ENCODE measurements at places on chromosomes 16 and 17.

DNA sequence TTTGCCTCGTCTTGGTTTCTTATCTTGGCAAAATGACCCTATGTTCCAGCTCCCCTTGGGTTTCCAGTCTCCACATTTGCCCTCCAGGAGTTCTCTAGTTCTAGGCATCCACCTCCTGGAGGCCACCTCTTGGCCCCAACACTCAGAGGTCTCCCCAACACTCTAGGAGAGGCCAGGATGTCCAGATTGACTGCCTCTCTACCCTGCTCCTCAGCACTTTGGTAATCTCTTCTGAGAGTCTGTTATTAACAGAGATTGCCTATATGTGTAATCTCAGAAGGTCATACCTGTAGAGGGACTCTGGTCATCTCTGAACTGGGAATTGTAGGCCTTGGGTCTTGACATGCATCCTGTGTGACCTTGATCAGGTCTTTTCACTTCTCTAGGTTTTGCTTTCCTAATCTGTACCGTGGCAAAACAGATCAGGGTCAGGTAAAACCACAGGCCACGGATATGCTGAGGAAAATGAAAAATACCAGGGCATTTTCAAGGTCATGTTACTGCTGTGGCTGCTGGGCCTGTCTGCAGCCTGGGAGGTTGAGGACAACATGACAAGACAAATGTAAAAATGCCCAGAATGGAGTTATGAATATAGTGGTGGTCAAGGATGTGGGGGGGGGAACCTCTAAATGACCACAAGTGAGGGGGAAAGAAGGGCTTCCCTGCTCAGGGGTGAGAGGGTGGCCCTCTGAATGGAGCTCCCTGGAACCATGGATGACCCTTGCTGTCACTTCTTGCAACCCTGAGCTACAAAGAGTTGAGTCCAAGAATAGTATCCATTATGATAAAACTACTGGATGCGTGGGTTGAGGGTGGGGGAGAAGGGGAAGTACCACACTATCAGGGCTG, 5.0 kb upstream of the CCL4L2 start:
- DNase-seq = no peak

- DNase-seq = peak; percentile 79
Observed at GRCh38 chr16:76579277-76579922, 302.2 kb downstream of the CNTNAP4 start.

DNA sequence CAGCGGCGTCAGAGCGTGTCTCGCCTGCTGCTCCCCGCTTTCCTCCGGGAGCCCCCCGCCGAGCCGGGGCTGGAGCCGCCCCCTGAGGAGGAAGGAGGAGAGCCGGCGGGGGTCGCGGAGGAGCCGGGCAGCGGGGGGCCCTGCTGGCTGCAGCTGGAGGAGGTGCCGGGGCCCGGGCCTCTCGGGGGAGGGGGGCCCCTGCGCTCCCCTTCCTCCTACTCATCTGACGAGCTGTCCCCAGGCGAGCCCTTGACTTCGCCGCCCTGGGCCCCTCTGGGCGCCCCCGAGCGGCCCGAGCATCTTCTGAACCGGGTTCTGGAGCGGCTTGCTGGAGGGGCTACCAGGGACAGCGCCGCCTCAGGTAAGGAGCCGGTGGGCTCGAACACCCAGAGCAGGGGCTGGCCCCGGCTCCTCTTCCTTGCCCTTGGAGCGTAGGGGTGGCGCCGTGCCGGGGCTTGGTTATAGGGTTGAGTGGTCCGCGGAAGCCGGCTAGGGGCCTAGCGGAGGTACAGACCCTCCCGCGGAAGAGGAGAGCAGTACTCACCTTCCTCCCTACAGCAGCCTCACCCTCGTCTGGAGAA, 841 bp downstream of the RAPGEFL1 start:
- DNase-seq = no peak

DNA sequence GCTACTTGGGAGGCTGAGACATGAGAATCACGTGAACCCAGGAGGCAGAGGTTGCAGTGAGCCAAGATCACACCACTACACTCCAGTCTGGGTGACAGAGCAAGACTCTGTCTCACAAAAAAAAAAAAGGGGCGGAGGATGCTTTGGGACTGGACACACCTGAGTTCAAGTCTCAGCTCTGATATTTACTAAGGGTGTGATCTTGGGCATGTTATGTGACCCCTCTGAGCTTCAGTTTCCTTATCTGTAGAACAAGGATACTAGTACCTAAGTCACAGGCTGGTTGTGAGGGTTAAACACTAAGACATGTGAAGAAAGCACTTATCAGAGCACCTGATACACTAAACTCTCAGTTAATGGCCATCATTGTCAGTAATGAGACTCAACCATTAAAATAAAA, 25.9 kb downstream of the HOXB1 start:
- DNase-seq = no peak

GRCh38 chr16:89953671-89954406, 5.3 kb downstream of the DEF8 start:
- DNase-seq = no peak

- DNase-seq = no peak
Observed at GRCh38 chr16:54397838-54398237, 111.3 kb upstream of the IRX3 start.

DNA sequence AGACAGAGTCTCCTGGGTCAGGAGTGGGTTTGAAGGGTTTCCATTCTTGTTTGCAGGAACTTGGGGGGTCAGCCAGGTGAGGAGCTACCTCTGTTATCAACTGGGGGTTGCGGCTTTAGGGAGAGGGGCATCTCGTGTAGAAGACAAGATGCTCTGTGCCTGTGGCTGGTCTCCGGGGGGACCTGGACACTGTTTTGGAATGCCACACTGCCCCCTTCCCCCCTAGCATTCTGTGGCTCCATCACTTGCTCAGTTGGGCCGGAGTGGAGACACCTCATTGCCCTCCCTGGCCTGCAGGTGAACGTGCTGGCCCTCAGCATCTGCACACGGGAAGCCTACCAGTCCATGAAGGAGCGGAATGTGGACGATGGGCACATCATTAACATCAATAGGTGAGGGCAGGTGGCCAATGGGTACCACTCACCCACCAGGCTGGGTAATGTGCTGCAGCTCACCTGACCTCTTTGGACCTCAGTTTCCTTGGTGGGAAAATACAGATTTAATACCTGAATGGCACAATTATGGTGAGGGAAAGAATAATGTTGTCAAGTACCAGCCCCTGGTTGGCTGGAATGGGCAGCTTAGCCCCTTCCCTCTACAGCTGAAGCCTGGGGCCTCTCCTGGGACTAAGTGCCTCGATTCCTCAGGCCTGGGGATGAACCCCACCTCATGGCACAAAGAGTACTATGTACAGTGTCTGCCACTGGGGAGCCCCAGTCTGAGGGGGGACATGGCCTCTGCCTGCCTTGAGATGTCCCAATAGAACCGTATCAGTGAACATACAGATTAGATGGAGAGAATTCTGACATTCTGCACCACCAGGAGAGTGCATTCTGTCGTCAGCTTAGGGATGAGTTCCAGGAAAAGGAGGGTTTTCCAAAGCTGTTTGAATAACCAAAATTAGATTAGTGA, 3.3 kb upstream of the MRM1 start:
- DNase-seq = no peak

GRCh38 chr17:75001915-75002843, 10.3 kb upstream of the MRPL58 start:
- no peak for DNase-seq

DNA sequence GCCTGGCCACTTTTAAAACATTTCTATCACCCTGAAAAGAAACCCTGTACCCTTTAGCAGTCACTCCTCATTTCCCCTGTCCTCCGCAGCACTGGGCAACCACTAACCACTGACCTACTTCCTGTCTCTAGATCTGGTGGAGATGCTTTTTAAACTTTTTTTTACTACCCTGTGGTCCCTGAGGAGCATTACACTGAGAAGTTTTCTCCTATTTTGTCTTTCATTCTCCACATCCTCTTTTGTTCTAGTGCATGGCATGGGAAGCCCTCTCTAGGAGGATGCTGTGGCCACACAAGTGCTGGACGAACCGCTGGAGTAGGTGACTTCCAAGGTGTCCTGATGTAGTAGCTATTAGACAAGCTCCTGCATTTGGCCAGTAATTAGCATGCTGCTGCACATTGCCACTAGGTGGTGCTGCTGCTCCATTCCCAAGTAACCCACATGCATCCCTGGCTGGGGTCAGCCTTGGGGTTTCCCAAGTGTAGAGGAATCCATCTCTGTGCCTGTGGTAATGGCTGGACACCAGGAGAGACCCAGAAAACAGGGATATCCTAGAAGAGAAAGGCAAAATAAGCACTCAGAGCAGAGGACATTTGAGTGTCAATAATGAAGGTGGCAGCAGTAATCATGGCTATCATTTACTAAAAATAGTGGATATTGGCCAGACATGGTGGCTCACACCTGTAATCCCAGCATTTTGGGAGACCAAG, 143.8 kb upstream of the CRHR1 start:
- DNase-seq = peak; percentile 84

GRCh38 chr16:10965440-10966061, 21.2 kb downstream of the CLEC16A start:
- DNase-seq = no peak

- no peak for DNase-seq
Observed at GRCh38 chr16:97822-98221, 19.8 kb downstream of the MPG start.

DNA sequence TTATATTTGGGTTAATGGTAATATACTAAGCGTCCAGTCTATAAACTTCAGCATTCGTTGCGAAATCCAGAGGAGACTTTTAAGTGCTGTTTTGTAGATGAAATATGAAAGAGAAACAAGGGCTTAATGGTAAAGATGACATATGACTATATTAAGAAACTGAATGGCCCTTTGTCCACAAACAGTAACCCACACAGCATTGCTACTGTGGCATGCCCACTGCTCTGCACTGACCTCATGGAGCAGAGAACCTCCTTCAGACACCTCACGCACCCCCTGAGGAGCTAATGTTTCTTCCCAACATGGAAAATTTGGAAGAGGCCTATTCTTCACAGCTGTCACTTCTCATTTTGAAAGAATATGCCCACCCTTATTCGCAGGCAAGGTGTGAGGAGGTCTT, 26.7 kb downstream of the ASPA start:
- no peak for DNase-seq

DNA sequence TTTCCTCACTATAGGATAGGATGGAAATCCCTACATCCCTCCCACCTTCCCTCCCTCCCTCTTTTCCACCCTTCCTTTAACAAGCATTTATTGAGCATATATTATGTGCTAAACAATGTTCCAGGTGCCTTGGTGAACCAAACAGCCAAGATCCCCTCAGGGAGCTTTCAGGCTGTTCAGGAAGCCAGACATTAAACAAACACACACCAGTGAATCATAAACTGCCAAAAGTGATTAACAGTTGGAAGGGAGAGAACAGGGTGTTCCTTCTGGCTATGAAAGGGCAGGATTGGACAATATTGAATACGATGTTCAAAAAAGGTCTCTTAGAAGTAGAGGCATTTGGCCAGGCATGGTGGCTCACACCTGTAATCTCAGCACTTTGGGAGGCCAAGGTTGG, 22.8 kb upstream of the CNEP1R1 start:
- no peak for DNase-seq

DNA sequence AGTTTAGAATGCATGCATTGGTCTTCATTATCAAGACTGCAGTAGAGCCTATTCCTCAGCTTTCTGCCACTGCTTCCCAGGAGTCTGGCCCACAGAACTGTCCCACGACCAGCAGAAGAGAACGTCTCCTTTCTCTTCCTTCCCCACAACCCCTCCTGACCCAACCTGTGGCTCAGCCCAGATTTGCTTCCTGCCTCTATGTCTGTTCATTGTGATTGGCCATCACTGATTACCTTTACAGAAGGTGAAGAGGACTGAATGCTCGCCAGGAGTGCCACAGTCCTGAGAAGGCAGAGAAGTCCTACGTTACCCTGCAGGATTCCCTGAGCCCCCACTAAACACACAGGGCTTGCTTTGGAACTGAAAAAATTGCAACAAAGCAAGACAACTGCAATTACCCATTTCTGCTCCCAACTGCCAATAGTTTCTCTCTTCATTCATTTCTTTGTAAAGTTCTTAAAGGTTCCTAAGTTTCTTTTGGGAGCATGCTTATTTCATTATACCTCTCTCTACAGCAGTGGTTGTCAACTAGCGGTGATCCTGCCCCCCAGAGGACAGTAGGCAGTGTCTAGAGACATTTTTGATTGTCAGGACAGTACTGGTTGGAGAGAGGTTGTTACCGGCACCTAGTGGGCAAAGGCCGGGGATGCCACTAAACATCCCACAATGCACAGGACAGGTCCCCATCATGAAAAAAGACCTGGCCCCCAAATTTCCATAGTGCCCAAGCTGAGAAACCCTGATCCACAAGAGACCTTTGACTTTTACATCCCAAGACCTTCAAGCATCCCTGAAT, 4.5 kb upstream of the NAT9 start:
- peak; percentile 64 for DNase-seq

GRCh38 chr17:49214676-49215360, 4.3 kb downstream of the ABI3 start:
- DNase-seq = peak; percentile 38

DNA sequence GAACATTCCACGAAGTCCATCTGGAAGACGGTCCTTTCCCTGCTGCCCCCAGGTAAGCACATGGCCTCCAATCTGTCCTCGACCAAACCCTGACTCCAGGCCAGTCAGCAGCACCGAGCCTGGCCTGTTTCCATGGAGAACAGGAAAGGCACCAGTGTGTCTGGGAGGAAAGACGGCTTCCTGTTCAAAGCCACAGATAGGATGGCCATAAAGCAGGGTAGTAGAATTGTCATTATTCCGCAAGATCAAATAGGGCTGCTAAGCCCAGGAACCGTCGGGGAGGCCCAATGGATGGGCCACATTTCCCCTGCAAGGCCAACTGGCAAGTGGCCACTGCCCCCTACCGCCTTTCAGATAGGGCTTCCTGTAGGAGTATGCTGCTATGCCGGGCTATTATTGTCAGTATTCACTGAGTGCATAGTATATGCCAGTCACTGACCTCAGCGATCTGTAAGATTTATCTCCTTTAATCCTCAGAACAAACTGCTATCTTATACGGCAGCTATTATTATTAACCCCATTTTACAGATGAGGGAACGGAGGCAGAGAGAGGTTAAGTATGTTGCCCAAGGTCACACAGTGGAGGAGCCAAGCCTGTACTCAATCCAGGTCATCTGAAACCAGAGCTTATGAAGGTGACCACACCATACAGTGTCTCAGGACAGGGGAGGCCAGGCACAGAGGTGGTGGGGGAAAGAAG, 23.0 kb upstream of the PLCG2 start:
- no peak for DNase-seq

DNA sequence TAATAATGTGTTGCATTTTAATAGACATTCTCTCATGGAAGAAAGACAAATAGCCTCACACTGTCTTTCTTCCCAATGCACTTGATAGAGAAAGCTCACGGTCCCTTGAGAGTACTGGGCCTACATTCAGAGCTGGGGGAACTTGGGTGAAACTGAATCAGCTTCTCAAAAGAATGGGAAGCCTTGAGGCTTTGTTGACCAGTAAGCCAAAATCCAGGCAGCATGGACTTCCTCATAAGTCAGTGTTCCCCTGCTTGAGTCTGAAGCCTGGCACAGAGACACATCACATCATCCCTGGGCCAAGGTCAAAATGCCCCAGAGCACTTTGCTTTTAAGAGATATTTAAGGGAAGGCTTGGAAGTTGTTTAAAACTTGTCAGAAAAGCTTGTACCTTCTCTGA, 302.2 kb upstream of the SALL1 start:
- DNase-seq = no peak

GRCh38 chr16:87951552-87952538, 611 bp downstream of the BANP start:
- DNase-seq = no peak

GRCh38 chr17:31497994-31498826, 106.7 kb downstream of the RAB11FIP4 start:
- DNase-seq = no peak

- peak; percentile 94 for DNase-seq
Observed at GRCh38 chr16:3157229-3158025, 22.6 kb downstream of the ZNF213 start.

- DNase-seq = peak; percentile 71
Observed at GRCh38 chr17:72393553-72393952, 272.7 kb downstream of the SOX9 start.

- DNase-seq = peak; percentile 32
Observed at GRCh38 chr16:66263168-66263972, 103.1 kb upstream of the CDH5 start.

Data from H4 (cell line).